ENCODE measurements at places on chromosomes 4 and X. TPM values are rescaled to one million over a fixed set of nuclear protein-coding genes. Genes with fewer than 3 reads are reported as not detected.

Gene CXorf49
- not detected for total RNA-seq

Gene ARAP2
- total RNA-seq = 70.8 TPM

GRCh38 chr4:114025176-114025777 is 45.8 kb upstream of the ARSJ start:
- no peak for DNase-seq

DNA sequence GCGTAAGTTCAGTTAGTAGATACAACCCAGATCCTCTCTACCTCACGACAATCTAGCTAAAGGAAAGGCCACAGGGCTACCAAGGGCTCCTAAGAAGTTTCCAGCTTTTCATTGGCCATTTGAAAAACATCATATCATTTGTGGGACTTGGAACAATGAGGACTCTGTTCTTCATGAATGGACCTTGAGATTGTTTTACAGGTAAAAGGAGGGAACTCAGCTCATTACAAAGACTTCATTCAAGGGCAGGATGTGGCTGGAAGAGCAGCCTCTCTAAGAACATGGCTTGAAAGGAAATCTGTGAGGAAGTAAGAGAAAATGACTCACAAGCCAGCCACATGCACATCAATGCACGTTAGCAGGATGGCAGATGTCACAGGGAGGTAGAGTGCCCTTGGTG is 105.9 kb upstream of the SLC7A11 start:
- no peak for DNase-seq

GRCh38 chr4:54946741-54947140 is 178.7 kb downstream of the KDR start:
- no peak for DNase-seq

- DNase-seq = no peak
These were observed 4.3 kb upstream of the SLC26A1 start for GRCh38 chr4:997375-998071.

DNA sequence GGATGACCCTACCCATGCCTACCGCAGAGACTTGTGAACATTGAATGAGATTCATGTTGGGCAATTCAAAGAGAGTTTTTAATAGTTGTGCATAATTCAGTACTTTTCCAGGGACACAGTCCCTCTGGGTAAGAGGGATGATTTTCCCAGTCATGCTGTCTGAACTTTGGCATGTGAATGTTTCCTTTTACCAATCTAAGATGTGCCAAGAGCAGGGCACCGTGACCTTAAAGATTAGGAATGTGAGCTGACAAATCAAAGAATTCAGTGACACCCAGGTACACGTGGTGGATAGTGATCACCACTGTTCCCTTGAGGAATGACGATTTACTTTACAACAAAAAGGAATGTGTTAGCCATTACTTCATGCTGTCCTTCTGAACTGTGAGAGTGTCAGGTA is 515.6 kb downstream of the PPARGC1A start:
- DNase-seq = no peak

DNA sequence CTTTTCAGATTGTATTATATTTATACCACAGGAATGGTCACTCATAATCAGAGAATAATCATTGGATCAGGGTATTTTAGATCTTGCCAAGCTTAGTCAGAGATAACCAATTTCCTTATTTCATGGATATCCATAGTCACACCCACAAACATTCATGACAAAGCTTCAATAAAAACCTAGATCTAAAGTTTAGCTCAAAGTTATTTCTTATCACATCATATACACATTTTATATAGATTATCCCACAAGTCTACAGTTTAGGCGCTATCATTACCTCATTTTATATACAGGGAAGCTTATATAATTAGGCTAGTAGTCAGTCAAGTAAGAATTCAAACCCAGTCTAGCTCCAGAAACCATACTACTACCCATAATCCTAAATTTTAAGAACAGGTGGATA is 82.3 kb downstream of the SLC10A7 start:
- no peak for DNase-seq

- no peak for DNase-seq
These were observed 214.6 kb upstream of the MAB21L2 start for GRCh38 chr4:150367326-150367725.

Gene DMP1
- total RNA-seq = not detected
